Mesothelial cell of epicardium (in vitro differentiated cells): ENCODE measurements at places on chromosomes 3 and 15. TPM values are rescaled to one million over a fixed set of nuclear protein-coding genes. Genes with fewer than 3 reads are reported as not detected.

The SEMA6D gene
- 52.0 to 58.3 TPM (median 54.3 TPM) in 3 replicates for total RNA-seq

The RASL12 gene
- 11.7 to 14.0 TPM (median 12.0 TPM) in 3 replicates for total RNA-seq

The ERICH6 gene
- total RNA-seq, result 0.24 to 0.68 TPM (median 0.65 TPM) in 3 replicates

The CKMT1A gene
- total RNA-seq, result 0.29 to 0.42 TPM in 2 of 3 replicates, not detected in the other

The CTDSPL gene
- total RNA-seq, result 29.1 to 33.9 TPM (median 29.9 TPM) in 3 replicates

DNA sequence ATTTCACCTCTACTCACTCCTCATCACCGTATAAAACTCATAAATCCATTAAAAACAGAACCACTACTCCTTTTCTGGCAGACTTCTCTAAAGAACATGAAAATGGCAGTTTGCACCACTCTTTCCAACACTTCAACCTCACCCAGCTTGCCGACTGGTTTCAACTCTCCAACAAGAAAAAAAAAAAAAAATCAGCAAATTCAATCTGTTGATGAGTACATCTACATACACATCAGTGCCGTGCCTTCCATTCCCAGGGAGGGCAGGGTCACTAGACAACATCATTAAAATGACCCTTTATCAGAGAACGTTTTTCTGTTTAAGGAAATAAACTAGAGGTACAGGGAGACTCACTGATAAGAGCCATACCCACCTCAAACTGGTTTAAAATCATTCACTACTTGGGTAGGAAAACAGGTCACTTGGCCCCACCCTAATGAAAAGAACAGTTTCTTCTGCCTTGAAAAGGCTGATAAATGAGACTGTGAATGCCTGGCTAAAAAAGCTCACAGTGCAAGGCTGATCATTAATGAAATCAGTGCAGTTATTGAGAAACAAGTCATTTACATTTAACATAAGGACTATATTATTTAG lies 6.0 kb downstream of the ANXA2 start:
- DNase-seq, result no peak
- H3K27ac ChIP-seq, result peak overlapping the region; percentile 98
- peaks cover 88% of the 10 kb centered on the region for H3K4me1 ChIP-seq
- peak overlapping the region; percentile 55 for H3K4me3 ChIP-seq
- no peaks in the 10 kb centered on the region for H3K27me3 ChIP-seq
- peaks cover 10% of the 10 kb centered on the region for H3K36me3 ChIP-seq

DNA sequence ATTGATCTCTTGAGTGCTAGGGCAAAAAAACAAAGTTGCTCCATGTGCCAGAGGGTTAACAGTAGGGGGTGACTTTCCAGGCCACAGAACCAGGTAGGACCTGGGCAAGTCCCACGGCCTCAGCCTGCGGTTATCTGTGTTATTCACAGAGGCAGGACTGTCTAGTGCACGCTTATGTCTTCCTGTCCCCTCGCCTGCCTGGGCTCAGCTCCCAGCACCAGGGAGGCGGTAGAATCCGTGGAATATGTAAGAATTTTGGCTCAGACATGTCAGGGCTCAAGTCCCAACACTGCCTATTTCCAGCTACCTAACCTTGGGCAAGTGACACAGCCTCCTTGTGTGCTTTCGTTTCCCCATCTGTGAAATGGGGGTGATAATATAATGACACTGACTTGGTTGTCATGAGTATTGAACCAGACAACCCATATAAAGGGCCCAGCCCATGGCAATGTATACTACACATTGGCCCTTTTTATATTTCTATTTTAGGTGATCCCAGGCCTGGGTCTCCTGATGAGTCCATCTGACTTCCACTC lies 44.3 kb upstream of the FLNB start:
- H3K36me3 ChIP-seq, result no peaks in the 10 kb centered on the region
- H3K27ac ChIP-seq, result no peak overlapping the region
- no peak overlapping the region for H3K4me3 ChIP-seq
- H3K4me1 ChIP-seq, result peaks cover 12% of the 10 kb centered on the region
- no peaks in the 10 kb centered on the region for H3K27me3 ChIP-seq

GRCh38 chr15:36882487-36883131 lies 217.7 kb downstream of the MEIS2 start:
- H3K4me1 ChIP-seq, result peaks cover 95% of the 10 kb centered on the region
- peak overlapping the region; percentile 98 for H3K27ac ChIP-seq
- H3K4me3 ChIP-seq, result peak overlapping the region; percentile 76
- H3K36me3 ChIP-seq, result no peaks in the 10 kb centered on the region
- no peaks in the 10 kb centered on the region for H3K27me3 ChIP-seq

DNA sequence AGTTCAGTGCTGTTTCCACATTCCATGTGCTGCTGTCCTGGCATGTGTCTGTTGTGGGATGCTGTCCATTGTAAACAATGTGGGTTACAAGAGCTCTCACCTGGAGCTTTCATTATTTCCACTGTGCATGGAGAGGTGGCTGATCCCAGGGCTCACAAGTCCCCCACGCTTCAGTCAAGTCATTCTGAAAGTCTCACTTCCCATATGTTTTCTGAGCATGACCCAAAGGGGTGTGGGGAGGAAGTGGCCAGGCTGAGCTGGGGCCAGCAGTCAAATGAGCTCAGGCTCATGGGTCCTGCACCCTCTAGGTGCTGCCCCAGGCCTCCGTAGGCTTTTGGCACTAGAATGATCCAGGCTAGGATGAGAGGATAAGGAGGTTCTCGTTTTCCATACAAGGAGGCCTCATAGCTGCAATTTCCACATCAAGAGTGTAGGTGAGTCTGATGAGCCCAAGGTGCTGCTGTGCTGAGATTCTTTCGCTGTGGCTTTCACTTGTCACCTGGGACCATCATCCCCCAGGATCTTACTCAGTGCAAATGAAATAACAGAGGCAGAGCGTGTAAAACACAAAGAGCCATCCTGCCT lies 22.0 kb downstream of the STARD5 start:
- H3K4me1 ChIP-seq, result peaks cover 18% of the 10 kb centered on the region
- peaks cover 5% of the 10 kb centered on the region for H3K27me3 ChIP-seq

- no peaks in the 10 kb centered on the region for H3K36me3 ChIP-seq
- DNase-seq, result no peak
- H3K27ac ChIP-seq, result no peak overlapping the region
- peaks cover 16% of the 10 kb centered on the region for H3K4me1 ChIP-seq
- no peak overlapping the region for H3K4me3 ChIP-seq
Observed at GRCh38 chr15:32671339-32672325, 30.1 kb downstream of the SCG5 start.

GRCh38 chr3:173395073-173395411 lies 2.5 kb upstream of the NLGN1 start:
- H3K4me3 ChIP-seq, result peak overlapping the region; percentile 84
- H3K27ac ChIP-seq, result peak overlapping the region; percentile 67
- DNase-seq, result no peak
- H3K4me1 ChIP-seq, result peaks cover 28% of the 10 kb centered on the region

- peaks cover 3% of the 10 kb centered on the region for H3K36me3 ChIP-seq
- H3K4me1 ChIP-seq, result peaks cover 44% of the 10 kb centered on the region
- no peak overlapping the region for H3K27ac ChIP-seq
- no peak overlapping the region for H3K4me3 ChIP-seq
- DNase-seq, result no peak
Observed at GRCh38 chr3:119318876-119319275, 24.7 kb downstream of the ARHGAP31 start.

GRCh38 chr3:122231465-122232157 lies 48.1 kb downstream of the CASR start:
- peaks cover 27% of the 10 kb centered on the region for H3K27me3 ChIP-seq
- no peaks in the 10 kb centered on the region for H3K4me1 ChIP-seq
- DNase-seq, result no peak
- no peaks in the 10 kb centered on the region for H3K36me3 ChIP-seq
- no peak overlapping the region for H3K4me3 ChIP-seq

GRCh38 chr3:150329408-150329807 lies 78.7 kb upstream of the TSC22D2 start:
- no peaks in the 10 kb centered on the region for H3K36me3 ChIP-seq
- no peak for DNase-seq
- peaks cover 44% of the 10 kb centered on the region for H3K4me1 ChIP-seq
- H3K4me3 ChIP-seq, result no peak overlapping the region
- no peaks in the 10 kb centered on the region for H3K27me3 ChIP-seq
- H3K27ac ChIP-seq, result no peak overlapping the region

- H3K4me1 ChIP-seq, result peaks cover 15% of the 10 kb centered on the region
- no peaks in the 10 kb centered on the region for H3K36me3 ChIP-seq
- H3K27me3 ChIP-seq, result no peaks in the 10 kb centered on the region
- peak overlapping the region; percentile 96 for H3K27ac ChIP-seq
- peak overlapping the region; percentile 99 for H3K4me3 ChIP-seq
Observed at GRCh38 chr3:179563271-179563783, 601 bp downstream of the ACTL6A start.
